ENCODE measurements at places on chromosomes 2 and 18.

DNA sequence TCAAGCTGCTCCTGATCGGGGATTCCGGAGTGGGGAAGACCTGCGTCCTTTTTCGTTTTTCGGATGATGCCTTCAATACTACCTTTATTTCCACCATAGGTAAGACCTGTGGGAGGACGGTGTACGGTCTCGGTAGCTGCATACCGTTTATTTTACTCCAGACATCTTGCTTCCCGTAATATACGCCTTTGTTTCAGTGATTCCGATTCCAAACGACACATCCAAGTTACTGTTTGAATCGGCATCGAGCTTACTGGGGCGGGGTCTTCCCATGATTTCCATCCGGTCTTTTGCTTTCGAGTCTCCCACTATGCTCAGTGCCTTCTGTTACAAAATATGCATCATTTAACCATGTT is 731 bp downstream of the RAB10 start:
- DNase-seq = no peak

- DNase-seq = no peak
Measured at GRCh38 chr2:88697370-88698026, 6.0 kb downstream of the RPIA start.

- DNase-seq = no peak
Measured at GRCh38 chr2:215880970-215881369, 132.4 kb downstream of the MREG start.

DNA sequence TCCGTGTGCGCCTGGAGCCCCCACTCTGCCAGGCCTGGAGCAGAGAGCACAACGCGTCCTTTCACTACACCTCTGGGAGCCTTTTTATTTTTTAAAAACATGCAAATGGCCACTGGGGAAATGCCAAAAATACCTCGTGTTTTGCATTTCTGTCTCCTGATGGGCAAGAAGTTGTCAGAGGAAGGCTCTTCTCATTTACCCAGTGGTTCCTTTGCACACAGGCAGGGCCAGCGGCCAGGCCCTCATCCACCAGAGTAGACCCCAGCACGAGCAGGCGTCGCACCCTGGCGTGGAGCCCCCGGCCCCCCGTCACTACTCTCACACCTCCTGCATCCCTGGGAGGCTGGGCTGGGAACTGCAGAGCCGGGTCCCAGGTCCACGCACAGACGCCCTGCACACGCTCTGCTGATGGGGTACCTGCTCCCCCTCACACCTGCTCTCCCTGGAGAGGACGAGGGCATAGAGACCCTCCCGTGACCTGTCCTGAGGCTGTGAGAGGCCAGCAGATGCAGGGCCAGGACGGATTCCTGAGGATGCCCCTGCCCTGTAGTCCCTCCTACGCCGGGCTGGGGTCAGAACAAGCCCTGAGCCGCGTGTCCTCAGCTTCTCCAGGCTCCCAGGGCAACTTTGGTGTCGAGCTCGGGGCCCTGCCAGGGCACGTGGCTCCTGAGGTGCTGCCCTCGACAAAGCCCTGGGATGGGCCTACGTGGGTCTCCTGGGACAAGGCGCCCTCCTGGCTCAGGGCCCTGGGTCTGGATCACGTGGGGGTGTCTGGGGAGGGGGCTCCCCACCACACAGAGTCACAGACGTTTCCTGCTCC is 65.0 kb downstream of the NFATC1 start:
- no peak for DNase-seq

- DNase-seq = no peak
Measured at GRCh38 chr2:63195310-63195709, 144.7 kb downstream of the OTX1 start.
